ENCODE measurements at places on chromosomes 7 and 10. TPM values are rescaled to one million over a fixed set of nuclear protein-coding genes. Genes with fewer than 3 reads are reported as not detected.
A peak's percentile ranks its signal among the peaks of the same experiment; 100 is the strongest.

Gene VWDE
- 0.71 TPM for total RNA-seq

Gene TNKS2
- 27.3 TPM for total RNA-seq

Gene RAB19
- 10.4 TPM for total RNA-seq

Gene UFSP1
- 3.1 TPM for total RNA-seq

Gene NEUROD6
- not detected for total RNA-seq

Gene HOXA9
- not detected for total RNA-seq

Gene ANKRD22
- total RNA-seq: not detected

Gene MICU1
- 26.9 TPM for total RNA-seq

Gene EBLN1
- not detected for total RNA-seq

Gene GJD4
- not detected for total RNA-seq

Gene TAS2R4
- total RNA-seq: 0.92 TPM

GRCh38 chr7:5610500-5611186 is 170.8 kb downstream of the RNF216 start:
- no peak for DNase-seq

DNA sequence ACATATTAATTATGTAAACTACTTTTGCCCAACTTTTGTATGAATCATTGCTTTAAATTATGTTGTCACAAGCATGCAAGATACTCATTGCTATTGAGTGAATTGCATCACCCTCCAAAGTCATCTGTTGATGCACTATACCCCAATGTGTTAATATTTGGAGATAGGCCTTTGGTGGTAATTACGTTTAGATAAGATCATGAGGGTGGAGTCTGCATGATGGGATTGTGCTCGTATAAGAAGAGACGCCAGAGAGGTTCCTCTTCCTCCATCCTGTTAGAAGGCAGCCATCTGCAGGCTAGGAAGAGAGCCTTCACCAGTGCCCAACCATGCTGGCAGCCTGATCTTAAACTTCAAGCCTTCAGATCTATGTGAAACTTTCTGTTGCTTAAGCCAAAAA is 95.3 kb upstream of the MAGI2 start:
- no peak for DNase-seq

DNA sequence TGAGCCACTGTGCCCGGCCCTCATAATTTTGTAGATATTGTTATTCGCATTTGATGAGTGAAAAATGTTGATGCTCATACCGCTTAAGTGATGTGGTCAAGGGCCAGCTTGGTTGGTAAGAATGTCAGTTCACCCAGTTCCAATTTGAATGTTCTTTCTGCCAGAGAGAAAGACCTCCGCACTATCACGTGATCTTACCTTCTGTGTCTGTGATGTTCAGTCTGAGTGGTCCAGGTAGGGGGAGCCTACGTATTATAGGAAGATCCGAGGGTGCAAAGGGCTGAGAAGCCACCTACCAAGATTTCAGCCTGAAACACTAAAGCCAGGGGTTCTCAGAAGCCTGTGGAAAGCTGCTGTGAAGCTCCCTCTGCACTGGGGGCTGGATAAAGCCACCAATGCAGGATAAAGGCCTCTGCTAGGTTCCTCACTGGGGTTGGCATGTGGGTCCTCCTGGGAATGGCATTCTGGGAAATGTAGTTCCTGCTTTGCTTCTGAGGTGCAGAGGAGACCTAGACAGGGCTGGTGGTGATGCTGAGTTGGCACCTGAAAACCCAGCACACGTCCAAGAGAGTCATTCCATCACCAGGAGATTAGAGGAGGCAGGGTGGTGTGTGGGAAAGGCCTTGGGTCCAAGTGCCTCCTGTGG is 64.7 kb upstream of the AOAH start:
- DNase-seq: no peak

- no peak for DNase-seq
Measured at GRCh38 chr7:136133551-136133950, 156.4 kb upstream of the MTPN start.

GRCh38 chr10:44581996-44582395 is 197.1 kb upstream of the CXCL12 start:
- DNase-seq: no peak

- no peak for DNase-seq
Measured at GRCh38 chr7:42045961-42046360, 191.0 kb downstream of the GLI3 start.

DNA sequence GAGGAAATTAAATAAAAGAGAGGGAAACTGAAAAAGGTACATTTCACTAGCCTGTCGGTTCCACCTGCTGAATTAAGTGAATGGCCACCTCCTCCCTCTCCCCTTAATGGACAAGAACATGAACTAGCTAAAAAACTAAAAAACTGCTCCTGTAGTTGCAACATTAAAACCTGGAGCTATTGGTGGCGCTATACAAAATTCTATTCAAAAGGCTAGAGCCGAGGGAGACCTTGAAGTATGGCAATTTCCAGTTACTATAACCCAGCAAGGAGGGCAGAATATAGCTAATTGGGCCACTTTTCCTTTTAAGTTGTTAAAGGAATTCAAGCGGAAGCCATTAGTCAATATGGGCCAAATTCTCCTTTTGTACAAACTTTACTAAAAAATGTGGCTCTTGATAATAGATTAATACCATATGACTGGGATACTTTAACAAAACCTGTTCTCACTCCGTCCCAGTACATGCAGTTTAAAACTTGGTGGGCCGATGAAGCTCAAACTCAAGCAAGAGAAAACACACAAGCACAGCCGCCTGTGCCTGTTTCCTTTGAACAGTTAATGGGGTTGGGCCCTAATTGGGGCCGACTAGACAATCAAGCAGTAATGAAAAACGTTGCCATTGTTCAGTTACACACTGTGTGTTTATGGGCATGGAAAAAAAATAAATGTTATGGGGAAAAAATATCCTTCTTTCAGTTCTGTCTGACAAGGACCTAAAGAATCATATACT is 6.5 kb upstream of the CHST3 start:
- no peak for DNase-seq

- peak; percentile 51 for DNase-seq
Measured at GRCh38 chr7:2540641-2541051, 14.7 kb downstream of the BRAT1 start.

DNA sequence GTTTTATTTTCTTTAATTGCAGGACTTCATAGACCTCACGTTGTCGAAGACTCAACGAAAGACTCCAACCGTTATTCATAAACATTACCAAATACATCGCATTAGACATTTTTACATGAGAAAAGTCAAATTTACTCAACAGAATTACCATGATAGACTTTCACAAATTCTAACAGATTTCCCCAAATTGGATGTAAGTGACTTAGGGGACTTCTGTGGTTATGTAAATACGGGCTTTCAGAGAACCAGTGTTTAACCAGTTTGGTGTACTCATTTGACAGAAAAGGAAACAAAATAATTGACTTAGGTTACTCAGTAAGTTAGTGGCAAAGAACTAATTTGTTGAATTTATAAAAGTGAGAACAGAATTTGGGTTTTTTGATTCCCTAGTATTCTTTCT is 4.2 kb downstream of the GTPBP4 start:
- DNase-seq: no peak

DNA sequence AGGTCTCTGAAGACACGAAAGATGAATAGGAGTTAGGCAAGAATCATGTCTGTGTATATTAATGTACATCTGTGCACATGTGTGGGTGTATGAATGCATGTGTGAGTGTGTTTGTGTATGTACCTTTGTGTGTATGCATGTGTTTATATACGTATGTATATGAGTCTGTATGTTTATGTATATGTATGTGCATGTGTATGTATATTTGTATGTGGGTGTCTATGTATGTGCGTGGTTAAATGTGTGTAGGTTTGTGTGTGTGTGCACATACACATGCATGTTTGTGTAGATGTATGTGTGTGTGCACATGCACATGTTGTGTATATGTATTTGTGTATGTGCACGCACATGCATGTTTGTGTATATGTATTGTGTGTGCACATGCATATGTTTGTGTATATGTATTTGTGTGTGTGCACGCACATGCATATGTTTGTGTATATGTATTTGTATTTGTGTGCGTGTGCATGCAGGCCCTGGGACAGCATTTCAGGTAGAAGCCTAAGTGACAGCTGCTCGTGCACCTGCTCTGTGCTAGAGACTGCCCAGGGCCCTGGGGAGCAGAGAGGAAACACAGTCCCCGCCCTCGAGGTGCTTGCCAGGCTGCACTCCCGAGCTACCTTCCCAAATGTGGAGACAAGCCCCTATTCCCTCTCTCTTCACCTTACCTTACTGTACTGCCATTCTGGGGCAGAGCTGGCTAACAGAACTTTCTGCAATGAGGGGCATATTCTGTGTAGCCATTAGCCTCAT is 12.1 kb downstream of the PNLIPRP1 start:
- DNase-seq: no peak

- DNase-seq: no peak
Measured at GRCh38 chr7:114988755-114989375, 67.0 kb downstream of the MDFIC start.

DNA sequence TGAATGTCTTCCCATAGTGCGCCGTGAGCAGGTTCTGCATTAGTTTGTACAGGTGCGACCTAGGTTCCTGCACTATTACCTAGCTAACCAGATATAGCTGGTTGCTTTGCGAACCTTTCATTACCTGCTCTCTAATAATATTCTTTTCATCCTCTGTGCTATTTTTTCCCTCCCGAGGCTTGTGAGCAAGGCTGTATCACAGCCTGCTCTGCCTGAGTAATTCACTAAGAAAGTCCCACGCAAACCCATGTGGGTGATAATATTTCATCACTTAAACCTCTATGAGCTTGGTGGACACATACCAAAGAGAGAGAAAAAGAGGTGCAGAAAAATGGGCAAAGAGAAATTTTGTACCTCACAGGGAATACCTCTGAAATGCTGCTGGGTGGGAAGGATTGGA is 8.4 kb downstream of the INHBA start:
- DNase-seq: no peak

DNA sequence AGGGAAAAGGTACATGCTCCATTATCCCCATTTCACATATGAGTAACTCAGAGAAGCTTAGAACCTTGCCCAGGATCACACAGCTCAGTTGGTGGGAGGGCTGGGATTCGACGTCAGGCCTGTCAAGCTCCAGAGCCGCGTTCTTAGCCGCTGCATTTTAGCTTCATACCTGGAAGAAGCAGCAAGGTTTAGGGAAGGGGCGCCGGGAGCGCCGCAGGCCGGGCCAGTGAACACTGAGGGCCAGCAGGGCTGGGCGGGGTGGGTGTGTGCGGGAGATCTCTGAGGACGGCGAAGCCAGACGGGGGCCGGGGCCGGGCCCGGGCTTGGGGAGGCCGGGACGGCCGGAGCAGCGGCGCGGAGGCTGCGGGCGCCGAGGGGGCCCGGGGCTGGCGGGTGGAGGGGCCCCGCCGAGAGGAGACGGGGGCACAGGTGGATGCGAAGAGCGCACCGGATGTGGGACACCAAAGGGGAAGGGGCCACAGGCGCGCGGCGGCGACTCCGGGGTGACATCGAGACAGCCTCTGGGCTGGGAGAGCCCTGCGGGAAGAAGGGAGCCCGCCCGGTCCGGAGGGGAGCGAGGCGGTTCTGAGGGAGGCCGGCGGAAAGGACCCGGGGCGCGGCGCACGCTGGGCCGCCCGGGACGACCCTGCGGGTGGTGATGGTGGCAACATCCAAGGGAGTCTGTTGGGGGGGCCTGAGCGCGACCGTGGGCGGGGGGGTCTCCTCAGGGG is 498 bp downstream of the NDST2 start:
- DNase-seq: peak; percentile 82

- peak; percentile 54 for DNase-seq
Measured at GRCh38 chr7:130365511-130366441, 14.5 kb upstream of the CPA1 start.

GRCh38 chr10:21742740-21743412 is 208.8 kb downstream of the MLLT10 start:
- DNase-seq: no peak

DNA sequence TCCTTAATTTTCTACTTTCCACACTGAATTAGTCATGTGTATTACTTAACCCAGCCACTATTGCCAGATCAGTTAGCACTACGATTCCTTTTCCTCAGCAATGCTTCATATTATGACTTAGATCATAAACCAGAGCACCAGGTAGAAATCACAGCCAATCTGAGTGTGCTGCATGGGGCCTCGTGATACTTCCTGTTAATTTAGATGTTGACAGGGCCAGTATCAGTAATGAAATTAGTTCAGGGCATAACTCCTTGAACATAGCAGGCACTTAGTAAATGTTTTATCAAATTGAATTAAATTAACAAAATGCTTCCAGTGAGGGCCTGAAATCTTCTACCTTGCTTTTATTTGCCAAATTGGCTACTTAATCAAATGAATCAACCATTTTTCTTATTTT is 169.3 kb upstream of the LRGUK start:
- DNase-seq: no peak

- no peak for DNase-seq
Measured at GRCh38 chr7:22894546-22894945, 71.9 kb upstream of the TOMM7 start.

DNA sequence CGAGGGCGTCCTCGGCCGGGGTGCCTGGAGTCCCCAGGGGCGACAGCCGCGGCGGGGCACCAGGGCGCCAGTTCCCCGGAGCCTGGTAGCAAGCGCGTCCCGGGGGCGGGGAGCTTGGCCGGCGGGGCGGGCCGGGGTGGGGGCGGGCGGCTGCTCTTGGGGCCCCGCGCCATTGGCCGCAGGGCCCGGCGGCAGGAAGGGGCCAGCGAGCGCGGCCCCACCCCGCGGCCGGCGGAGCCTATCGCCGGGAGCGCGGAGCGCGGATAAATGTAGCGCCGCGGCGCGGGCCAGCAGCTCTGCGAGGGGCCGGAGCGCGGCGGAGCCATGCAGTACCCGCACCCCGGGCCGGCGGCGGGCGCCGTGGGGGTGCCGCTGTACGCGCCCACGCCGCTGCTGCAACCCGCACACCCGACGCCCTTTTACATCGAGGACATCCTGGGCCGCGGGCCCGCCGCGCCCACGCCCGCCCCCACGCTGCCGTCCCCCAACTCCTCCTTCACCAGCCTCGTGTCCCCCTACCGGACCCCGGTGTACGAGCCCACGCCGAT is at the start of gene HHEX:
HHEX (plus strand) TSS at position 293 of the 548 bp plus-strand sequence; CDS start at position 325, 32 bp downstream.
- no peak for DNase-seq

DNA sequence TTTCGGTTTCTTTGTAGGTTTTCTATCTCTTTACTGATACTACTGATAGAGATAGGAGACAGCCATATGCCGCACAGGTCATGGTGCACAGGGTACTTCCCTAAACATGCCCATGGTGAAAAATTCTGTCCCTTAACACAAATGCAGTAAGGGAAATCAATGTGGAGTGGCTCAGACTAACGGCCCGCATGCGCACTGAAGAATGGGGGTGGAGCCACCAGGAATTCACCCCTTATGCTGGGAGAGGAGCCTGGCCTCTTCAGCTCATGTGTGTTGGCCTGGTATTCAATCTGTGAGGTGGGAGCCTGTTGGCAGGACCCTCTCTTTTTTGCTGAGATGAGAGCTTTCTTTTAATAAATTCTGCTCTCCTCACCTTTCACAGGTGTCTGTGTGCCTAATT is 8.4 kb upstream of the URGCP start:
- DNase-seq: no peak

- DNase-seq: no peak
Measured at GRCh38 chr7:4185136-4185535, 497.0 kb upstream of the FOXK1 start.

DNA sequence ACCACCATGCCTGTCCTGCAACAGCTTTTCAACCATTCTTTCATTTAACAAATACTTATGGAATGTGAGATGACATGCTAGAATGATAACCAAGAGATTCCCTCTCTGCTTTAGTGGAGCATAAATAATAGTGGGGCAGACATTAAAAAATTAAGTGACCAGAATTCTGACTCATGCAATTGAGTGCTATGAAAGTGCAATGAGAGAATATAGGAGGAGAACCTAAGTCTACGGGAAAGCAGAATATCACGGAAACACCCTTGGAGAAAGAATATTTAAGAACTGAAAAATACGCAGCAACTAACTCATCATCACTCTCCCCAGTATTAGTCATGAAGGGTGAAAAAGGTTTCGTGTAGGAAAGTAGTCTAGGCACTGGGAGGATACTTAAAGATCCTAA is 7.1 kb downstream of the KIF5B start:
- DNase-seq: no peak

- DNase-seq: no peak
Measured at GRCh38 chr10:43574906-43575305, 490 bp upstream of the ZNF239 start.

All from CD8-positive, alpha-beta memory T cell (primary cell).